ENCODE measurements at places on chromosomes 2 and 18.

- no peak for DNase-seq
Observed at GRCh38 chr2:120436885-120437603, 91.1 kb downstream of the INHBB start.

- no peak for DNase-seq
Observed at GRCh38 chr2:114025030-114025429, 135.1 kb downstream of the ACTR3 start.

DNA sequence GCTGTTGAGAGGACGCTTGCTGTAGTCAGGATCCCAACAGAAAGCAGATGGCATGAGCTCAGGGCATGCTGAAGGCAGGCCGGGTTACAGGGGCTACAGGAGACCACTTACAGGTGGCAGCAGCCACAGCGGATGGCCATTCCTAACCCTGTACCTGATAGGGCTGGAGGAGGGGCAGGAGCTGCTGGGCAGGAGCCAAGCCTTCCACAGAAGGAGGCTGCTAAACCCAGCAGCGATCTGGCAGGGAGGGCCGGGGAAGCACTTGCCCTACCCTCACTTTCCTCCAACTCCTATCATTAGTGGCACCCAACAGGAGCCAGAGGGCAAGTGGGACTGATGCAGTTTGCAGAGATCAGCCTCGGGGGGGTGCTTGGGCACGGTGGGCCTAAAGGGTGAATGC is 2.0 kb downstream of the ASB18 start:
- no peak for DNase-seq

DNA sequence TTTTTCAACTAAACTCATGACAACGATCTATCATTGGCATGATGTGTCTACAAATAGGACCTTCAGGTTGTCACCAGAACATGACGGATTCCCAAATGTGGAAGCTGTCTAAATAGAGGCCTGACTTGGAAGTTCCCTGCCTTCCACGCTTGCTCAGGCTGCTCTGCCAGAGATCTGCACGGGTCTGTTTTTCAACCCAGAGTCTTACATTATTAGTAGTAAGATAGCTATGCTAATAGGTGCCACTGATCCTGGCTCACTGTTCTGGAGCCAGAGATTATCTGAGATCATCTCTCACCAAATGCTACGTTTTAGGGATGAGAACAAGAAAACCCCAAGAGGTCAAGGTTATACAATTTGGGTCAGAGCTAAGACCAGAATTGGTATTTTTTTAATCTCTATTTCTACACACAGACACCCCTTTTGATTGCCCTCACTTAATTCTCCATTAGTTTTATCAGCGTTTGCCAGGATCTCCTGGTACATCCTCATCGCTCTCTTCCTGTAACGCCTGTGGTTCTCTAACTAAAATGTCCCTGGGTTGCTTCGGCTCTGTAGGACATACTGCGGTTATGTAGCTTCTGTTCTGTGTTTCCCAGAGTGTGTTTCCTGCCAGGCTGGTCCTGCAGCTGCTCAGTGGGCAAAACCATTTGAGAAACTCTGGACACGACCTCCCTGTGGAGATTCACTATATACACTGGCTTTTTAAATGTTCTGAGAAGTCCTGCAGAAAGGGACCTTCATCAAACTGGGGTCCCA is 5.7 kb downstream of the CDC42EP3 start:
- DNase-seq: no peak

- no peak for DNase-seq
Observed at GRCh38 chr2:163198972-163199371, 360.4 kb upstream of the KCNH7 start.

DNA sequence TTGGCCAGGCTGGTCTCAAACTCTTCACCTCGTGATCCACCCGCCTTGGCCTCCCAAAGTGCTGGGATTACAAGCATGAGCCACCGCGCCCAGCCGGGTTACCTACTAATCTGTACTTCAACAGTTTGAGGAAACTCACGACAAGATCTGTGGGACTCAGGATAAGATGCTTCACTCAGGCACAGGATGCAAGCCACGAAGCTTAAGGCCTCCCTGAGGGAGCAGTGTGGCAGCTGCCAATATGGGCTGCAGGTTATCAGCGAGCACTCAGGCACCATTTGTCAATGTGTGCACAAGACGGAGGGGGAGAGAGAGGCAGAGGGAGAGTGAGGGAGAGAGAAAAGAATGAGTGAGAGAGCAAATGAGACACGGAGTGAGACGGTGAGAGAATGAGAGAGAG is 173.6 kb upstream of the RAB6C start:
- no peak for DNase-seq

GRCh38 chr2:27802547-27802946 is 31.0 kb downstream of the MRPL33 start:
- DNase-seq: no peak

DNA sequence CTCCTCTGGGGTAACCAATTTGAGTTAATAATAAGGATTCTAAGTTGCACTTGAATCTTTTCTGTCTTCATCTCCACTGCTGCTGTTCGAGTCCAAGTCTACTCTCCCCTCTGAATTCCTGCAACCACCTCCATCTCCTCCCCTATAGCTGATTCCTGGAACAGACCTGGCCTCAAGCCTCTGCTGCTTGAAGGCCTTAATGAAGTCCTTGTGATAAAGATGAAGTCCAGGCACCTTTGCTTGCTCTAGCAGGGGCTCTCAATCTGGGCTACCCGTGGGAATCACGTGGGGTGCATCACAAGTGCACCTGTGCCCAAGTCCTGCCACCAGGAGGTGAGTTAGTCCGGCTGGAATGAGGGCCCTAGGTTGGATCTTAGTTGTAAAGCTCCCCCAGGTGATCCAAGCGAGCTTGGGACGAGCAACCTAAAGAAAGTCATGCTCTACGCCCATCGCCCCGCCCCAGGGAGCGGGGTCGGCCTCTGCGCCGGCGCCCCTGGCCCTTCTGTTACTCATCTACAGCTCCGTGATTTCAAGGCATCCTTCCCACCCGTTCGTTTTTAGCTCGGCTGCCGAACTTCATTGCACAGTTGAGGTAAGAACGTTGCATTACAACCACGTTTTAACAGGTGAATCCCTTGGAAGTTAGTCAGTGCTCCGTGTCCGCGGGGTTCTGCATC is 905 bp upstream of the IAH1 start:
- no peak for DNase-seq

DNA sequence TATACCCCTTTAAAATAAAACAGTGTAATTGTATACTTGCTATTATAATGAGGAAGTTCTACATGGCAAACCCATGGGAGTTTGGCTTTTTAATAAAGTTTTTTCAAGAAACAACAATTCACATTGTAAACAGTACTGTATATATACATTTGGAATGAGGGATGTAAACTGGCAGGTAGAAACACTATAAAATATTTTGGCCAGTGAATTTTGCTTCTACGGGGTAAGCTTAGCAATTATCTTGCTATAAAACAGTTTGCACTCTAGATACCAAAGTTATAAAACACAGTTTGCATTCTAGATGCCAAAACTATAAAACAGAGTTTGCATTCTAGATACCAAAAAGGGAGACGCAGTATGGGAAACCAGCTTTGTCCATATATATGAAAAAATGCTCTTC is 16.6 kb downstream of the THUMPD2 start:
- DNase-seq: no peak

GRCh38 chr2:213723041-213723560 is 438.8 kb downstream of the SPAG16 start:
- DNase-seq: no peak

DNA sequence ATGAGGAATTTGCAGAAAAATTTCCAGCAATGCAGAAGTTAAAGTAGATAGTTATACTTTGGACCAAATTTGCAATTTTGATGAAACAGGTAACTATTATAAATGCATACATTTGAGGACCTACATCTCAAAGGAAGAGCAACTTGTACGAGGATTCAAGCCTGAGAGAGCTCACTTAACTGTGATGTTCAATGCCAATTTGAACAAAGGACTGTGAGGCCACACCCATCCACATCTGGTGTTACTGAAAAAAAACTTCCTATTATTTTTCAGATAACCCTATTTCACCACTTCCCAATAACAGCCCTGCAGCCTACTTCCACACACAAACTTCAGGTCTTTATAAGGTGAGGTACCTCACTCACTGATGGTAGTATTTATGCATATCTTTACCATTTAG is 203.5 kb upstream of the NABP1 start:
- DNase-seq: no peak

GRCh38 chr2:175449616-175450015 is 268.1 kb upstream of the ATP5MC3 start:
- DNase-seq: no peak

DNA sequence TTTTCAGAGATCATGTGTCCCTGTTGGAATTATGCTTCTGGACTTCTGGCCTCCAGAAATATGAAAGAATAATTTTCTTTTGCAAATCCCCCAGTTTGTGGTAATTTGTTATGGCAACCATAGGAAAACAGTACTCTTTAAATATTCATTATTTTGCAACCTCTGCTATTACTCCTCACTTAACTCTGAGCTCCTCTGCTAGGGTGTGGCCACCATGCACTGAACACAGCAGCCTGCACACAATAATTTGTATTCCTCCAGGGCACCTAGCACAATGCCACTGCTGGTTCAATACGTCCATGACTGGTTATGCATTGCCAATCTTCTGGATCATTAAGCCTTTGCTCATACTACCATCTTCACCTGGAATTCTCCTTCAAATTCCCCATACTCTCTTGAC is 232.0 kb downstream of the CNTNAP5 start:
- no peak for DNase-seq

- no peak for DNase-seq
Observed at GRCh38 chr2:11628675-11629074, 41.3 kb downstream of the NTSR2 start.

- no peak for DNase-seq
Observed at GRCh38 chr2:222866358-222866960, 5.6 kb downstream of the ACSL3 start.

DNA sequence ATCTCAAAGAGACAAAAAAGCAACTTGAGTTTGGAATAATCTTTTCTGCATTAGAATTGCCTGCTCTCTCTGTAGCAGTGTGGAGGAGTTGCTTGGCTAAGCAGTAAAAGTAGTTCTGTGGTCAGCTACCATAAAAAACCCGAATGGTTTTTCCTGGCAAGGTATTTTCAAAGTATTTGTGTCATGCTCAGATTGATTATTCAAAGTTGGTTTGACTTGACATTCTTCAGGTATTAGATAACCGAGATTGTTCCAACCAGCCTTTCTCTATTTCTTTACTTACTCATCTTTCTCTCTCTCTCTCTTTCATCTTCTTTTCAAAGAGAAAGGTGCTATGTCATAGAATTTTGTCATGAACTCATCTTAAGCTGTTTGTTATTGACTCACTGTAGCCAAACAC is 404.9 kb downstream of the CPS1 start:
- no peak for DNase-seq

GRCh38 chr2:2501454-2502200 is 170.6 kb upstream of the MYT1L start:
- no peak for DNase-seq

DNA sequence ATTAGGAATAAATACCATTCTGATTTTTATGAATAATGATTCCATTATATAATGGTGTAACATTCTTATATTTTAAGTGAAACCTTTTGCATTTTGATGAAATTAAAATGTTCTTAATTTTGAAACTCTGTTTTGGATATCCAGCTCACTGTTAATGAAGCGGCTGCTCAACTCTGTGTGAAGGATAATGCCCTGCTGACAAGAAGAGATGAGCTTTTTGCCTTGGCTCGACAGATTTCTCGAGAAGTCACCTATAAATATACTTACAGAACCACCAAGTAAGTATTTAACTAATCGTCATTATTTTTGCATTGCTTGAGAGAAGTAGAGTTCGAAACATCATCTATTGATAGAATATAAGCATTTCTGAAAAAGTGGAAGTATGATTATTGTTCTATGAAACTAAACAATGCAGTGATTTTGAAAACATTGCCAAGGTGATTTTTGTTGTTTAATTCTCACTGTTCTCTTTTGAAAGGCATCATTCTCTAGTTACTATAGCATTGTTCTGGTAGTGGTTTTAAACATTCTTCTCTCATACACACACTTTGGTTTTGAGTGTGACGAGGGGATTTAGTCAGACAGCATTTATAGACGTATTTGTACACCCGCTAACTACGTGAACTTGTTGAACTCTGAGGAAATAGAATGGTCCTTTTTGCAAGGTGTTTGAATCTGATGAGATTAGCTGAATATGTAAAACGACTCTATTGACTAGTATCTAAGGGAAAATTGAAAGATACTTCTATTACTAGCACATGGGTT is 21.5 kb downstream of the NAB1 start:
- DNase-seq: no peak

GRCh38 chr2:157327200-157327599 is 1.6 kb upstream of the ERMN start:
- DNase-seq: no peak

DNA sequence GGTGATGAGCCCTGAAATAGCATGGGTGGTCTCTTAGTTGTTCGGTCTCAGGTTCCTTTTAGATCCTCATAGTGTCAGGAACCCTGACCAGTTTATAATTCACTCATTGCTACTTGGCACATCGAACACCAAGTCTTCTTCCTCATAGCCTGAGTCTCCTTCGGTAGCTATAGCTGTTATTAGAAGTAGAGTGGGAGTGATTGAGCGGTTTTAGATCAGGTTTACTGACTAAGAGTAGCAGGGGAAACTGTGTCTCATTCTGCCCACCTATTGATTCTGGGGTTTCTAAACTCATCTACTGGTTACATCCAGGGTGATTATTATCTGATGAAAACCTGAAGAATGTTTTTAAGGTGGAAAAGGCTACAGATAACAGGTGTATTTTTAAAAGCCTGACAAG is 114.6 kb downstream of the SETBP1 start:
- DNase-seq: no peak

GRCh38 chr18:51137026-51137729 is 60.3 kb downstream of the MEX3C start:
- DNase-seq: no peak

- no peak for DNase-seq
Observed at GRCh38 chr2:216423071-216423470, 10.8 kb downstream of the SMARCAL1 start.

DNA sequence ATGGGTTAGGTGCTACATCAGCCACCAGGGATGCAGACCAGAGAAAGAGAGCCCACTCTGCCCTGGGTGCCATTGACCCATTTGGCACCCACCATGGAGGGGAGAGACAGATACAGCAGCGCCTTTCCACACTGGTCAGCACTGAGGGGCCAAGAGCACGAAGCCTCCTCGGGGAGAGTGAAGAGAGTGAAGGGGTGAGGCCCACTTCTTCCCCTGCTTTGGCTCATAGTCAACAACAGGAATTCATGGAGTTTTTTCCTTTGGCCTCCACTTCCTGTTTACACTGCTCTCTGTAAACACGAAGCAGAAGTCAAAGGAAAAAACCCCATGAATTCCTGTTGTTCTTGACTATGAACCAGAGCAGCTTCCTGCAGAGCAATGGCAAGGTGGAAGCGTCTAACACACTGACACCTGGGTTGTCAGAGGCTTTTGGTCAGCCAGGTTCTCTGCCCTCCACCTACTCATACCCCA is 80.0 kb downstream of the CCDC93 start:
- DNase-seq: no peak

- no peak for DNase-seq
Observed at GRCh38 chr18:23712445-23712844, 23.2 kb downstream of the LAMA3 start.

DNA sequence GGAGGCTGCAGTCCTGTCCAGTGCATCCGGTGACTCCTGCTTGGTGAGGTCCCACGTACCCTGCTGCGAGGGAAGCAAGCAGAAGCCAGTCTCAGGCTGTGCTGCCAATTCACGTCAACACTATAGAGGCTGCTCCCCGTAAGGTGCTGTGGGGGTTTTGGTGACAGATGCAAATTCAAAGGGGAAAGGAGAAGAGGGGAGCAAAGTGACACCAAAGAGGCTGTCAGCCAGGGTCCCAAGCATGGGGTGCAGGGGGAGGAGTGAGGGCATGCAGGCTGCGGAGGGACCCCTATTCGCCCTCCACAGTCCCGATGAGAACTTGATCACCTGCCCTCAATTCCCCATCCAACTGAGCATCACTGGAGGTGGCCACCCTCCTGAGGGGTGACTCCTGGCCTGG is 179.4 kb upstream of the HS6ST1 start:
- no peak for DNase-seq
